Activated naive CD4-positive, alpha-beta T cell treated with anti-CD3 and anti-CD28 coated beads, Interleukin-2, amount 50 U/mL, for 16 hours (primary cell): ENCODE measurements at places on chromosomes 4 and X.

GRCh38 chrX:132909643-132910042 lies 48.8 kb downstream of the HS6ST2 start:
- no peak for DNase-seq

GRCh38 chrX:109635146-109635545 lies 10.2 kb upstream of the KCNE5 start:
- no peak for DNase-seq

GRCh38 chr4:146674829-146675570 lies 36.3 kb downstream of the POU4F2 start:
- DNase-seq: no peak

DNA sequence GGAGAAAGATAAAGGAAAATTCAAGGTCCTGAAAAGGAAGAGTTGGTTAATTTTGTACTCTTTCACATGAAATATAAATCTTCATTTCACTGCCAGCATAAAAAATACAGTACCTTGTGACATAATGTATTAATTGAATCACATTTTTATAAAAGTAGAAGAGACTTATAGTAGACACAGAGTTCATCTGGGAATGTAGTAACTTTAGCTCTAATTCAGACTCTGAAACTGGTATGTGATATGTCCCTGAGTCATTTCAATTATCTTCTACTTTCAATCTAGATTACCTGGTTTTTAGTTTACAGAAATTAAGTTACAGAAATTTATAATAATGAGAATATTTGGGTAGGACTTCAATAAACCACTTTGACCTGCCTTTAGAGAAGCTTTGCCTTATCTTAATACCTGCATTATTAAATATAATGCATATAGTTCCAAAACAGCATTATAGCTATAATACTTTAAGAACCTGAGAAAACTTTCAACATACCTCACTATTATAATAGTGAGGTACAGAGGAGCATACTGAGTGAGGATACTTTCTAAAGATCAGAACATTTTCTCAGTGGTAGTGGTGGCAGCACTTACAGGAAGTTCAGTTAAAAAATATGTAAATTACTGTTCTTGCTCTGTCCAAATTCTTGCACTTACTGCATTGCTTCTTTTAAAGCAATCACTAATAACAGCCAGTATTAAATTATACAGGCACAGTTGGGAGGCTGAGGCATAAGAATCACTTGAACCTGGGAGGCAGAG lies 11.2 kb downstream of the NEK1 start:
- no peak for DNase-seq

- DNase-seq: no peak
These were observed 126.4 kb downstream of the KDR start for GRCh38 chr4:54999003-54999402.

- no peak for DNase-seq
These were observed 247.6 kb upstream of the CNKSR2 start for GRCh38 chrX:21126661-21127060.

GRCh38 chrX:71509289-71509688 lies 23.6 kb upstream of the OGT start:
- no peak for DNase-seq

GRCh38 chr4:1793496-1793840 lies 375 bp downstream of the FGFR3 start:
- DNase-seq: peak; percentile 40

GRCh38 chr4:78749972-78750727 lies 26.0 kb upstream of the BMP2K start:
- DNase-seq: no peak

- DNase-seq: peak; percentile 19
These were observed 5.8 kb upstream of the TET2 start for GRCh38 chr4:105140684-105141490.

DNA sequence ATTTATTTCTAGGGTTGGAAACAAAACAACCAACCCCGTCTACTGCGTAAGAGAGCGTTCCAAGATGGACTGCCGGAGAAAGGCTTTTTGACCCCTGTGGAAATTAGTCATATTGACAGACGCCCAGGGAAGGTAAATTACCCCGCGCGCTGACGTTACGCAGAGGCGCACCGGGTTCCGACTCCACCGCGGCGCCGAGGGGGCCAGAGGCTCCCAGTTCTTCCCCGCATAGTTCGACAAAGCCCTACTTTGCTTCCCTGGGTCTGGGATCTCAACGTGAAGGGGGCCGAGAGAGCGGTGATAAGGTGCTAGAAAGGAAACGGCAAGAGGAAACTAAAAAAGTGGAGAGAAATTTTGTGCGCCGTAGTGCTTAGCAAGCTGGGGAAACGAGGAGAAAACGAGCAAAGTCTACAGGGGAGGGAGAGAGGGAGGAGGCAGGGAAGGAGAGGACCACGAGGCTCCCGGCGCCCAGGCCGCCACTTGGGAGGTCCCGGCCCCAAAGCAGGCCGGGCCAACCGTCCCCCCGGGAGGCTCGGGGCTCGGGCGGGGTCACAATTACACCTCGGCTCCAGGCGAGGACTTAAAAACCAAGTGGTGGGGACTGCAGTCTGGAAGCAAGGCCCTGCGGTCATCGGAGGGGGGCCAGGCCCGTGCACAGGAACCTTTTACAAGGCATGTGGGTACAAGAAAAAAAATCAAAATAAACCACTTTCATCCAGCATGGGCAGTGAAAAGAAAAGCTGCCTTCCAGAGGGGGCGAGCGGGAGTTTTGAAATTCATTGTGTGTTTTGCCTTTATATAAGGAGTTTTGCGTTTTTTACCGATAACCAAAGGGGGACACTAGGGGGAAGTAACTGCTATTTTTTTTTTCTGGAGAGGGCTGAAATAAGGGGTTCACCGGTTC lies 13.2 kb downstream of the HAND2 start:
- DNase-seq: no peak

DNA sequence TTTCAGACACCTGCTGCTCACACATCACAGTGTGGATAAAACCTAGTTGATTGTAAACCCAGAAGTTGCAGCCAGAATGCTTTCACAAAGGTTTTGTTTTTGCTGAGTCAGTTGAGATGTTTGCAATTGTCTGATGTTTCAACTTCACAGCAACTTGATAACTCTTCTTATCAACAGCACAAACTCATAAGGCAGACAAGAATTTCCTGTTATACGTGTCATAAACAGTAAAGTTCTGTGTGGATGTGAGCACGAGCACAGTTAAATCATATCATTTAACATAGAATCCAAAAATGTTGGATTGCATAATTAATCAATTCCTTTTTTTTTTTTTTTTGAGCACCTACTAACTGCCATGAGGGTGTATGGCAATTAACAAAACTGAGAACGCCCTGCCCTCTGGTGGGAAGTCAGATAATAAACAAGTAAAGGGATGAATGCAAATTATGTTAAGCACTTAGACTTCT lies 512.2 kb downstream of the PDHA2 start:
- no peak for DNase-seq

DNA sequence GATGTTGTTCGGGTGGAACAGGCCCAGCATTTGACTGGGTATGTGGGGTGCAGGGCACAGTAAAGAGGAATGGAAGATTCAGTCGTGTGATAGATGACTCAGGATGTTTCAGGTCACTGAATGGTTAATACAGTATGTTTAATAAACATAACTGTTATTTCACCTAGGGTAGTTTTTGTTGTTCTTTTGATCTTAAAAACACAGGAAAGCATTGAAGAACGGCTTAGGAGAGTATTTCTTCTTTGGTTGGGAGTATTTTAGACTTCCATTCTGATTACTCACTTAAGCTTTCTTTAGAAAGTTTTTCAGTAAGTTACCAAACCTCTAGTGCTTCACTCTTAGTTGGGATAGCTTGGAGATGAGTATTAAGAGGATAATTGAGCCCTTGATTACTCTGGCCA lies 62.3 kb downstream of the STAG2 start:
- no peak for DNase-seq

DNA sequence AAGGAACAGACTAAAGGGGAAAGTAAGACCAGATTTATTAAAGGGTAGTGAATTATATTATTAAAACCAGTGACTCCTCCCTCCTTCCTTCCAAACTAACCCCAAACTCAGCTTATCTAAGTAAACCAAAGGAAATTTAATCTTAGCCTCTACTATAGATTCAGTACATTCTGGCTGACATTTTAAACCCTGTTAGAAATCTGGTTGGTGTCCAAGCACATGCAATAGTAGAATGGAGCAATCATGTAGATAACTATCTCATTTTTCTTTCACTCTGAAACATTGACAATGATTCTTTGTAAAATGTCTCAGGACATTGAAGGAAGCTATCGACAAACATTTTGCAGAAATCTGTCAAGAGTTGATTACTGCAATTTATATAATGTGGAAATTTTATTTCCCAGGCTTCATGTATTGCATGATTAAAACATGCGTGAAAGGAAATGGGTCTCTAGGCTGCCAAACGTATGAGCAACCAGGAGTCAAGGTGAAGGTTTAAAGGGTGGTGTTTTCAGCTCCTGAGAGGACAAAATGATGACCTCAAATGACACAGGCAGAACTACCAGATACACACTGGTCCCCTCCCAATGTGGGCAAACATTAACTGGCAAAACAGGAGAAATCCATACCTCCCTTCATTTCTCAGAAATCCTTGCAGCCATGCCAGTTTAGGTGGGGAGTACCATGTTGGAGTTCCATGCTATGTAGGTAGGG lies 58.2 kb upstream of the RBM47 start:
- no peak for DNase-seq

- no peak for DNase-seq
These were observed 156.3 kb downstream of the TMEM164 start for GRCh38 chrX:110159235-110159634.

DNA sequence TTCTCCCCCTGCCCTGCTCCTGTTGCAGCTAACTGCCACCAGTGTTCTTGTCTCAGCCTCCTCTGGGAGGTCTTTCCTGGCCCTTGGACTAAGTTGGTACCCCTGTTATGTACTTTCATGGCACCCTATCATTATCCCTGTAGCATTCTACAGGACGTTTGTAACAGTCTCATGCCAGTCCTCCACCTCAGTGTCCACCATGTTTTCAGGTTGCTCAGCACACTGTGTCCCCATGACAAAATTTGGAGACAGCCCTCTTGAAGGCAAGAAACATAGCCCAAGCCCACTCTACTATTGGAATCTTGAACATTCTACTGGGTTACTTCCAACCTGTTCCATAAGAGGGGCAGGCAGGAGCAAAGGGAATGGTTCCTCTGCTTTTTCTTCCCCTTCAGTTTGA lies 194.4 kb upstream of the ANXA3 start:
- DNase-seq: no peak

DNA sequence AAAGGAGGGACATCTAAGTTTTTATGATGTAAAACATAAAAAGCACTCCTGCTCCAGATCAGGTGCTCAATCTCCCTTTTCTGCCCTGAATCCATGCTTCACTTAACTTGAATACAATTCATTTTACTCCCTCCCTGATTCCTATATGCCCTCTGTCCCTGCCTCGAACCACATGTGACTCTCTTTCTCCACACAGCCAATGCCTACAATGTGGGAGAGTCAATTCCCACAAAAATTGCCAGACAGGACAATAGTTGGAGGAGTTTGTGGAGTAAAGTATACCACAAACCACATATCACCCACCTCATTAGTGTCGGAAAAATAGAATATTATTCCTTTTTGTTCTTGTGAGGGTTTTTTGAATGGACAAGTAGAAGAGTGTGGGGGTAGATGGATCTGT lies 9.7 kb downstream of the AMMECR1 start:
- no peak for DNase-seq

DNA sequence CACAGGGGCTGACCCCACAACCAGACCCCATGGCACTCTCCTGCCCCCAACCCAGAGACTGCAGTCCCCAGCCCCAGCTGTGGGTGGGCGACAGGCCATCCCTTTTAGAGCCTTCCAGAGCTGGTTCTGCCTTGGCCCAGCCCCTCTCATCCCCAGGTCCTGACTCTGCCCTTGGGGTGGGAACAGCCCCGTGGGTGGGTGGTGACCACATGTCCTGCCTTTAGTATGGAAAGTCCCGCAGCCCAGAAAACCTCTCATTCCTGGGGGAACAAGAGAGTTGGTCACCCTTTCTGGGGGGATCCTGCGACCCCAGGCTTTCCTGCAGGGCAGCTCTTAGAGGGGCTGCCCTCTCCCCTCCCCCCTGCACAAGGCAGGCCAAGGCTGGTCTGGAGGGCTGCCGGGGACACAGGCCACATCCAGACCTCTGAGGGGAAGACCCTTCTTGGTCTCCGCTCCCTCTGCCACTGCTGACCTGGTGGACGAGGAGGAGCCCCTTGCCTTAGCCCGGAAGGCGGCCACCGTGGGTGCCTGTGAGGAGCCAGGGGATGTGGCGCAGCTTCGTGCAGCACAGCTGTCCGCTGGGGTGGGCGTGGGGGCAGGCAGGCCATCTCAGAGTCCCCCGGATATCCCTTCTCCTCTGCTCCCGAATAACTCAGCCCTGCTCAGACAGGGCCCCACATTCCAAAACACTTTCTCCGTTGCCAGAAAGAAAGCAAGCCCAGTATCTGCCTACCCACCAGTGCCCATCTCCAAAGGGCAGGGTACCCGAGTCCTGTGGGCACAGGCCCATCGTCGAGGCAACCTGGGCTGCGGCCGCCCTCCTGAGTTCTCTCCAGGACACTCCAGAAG lies 6.7 kb upstream of the MXD4 start:
- no peak for DNase-seq

DNA sequence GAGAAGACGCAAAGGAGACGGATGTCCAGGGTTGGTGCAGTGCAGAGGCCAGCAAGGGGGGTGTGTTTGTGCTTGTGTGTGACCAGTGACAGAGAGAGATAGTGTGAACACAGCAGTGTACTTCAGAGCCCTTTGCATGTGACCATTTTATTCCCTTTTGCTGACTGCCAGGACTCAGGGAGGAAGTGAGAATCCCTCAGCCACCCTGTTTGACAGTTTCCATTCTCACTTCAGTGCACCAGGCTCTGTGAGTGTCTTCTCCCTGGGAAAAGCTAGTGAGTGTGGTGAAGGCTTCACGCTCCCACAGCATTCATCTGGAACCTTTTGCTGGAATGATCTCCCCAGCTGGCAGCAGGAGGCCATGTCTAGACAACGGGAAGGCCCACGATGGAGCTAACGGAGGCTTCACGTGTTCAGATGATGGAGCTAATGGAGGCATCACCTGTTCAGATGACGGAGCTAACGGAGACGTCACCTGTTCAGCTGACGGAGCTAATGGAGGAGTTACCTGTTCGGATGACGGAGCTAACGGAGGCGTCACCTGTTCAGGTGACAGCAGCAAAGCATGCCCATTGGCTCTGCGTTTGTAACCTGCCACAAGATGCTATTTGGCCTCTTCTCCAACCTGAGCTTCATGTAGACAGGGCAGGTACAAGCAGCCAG lies 195.4 kb downstream of the AFAP1 start:
- DNase-seq: no peak

GRCh38 chrX:37904833-37905232 lies 57.5 kb upstream of the DYNLT3 start:
- no peak for DNase-seq

DNA sequence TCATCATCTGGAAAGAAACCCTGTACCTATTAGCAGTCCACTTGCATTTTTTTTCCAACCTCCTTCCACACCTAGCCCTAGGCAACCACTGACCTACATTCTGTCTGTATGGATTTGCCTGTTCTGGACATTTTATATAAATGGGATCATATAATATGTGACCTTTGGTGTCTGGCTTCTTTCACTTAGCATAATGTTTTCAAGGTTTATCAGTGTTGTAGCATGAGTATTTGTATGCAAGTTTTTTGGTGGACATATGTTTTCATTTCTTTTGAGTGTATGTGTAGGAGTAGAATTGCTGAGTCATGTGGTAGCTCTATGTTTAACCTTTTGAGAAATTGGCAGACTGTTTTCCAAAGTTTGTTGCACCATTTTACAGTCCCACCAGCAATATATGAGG lies 198.6 kb downstream of the CEP135 start:
- no peak for DNase-seq

GRCh38 chr4:6764976-6765620 lies 17.4 kb upstream of the KIAA0232 start:
- no peak for DNase-seq

GRCh38 chrX:25427873-25428555 lies 412.2 kb upstream of the ARX start:
- no peak for DNase-seq
